Fibroblast of the aortic adventitia (primary cell): ENCODE measurements at places on chromosomes 12 and 14. TPM values are rescaled to one million over a fixed set of nuclear protein-coding genes. Genes with fewer than 3 reads are reported as not detected.

The FOXG1 gene
- 0.63 TPM in 1 of 2 replicates, not detected in the other for total RNA-seq

The SENP1 gene
- 33.8 and 43.8 TPM in 2 replicates for total RNA-seq

The GNB3 gene
- total RNA-seq: 3.4 TPM in 2 replicates

The ASB2 gene
- total RNA-seq: 0.45 and 0.49 TPM in 2 replicates

The NEUROD4 gene
- not detected in 2 replicates for total RNA-seq

The SLC25A21 gene
- 0.49 and 1.2 TPM in 2 replicates for total RNA-seq

The GPR162 gene
- 2.6 and 3.5 TPM in 2 replicates for total RNA-seq

The YAF2 gene
- total RNA-seq: 13.2 and 17.3 TPM in 2 replicates
